ENCODE measurements at places on chromosomes 6 and 20.

- no peak for DNase-seq
Measured at GRCh38 chr6:162251257-162251656, 476.3 kb downstream of the PRKN start.

- no peak for DNase-seq
Measured at GRCh38 chr6:137698636-137699030, 168.4 kb upstream of the TNFAIP3 start.

DNA sequence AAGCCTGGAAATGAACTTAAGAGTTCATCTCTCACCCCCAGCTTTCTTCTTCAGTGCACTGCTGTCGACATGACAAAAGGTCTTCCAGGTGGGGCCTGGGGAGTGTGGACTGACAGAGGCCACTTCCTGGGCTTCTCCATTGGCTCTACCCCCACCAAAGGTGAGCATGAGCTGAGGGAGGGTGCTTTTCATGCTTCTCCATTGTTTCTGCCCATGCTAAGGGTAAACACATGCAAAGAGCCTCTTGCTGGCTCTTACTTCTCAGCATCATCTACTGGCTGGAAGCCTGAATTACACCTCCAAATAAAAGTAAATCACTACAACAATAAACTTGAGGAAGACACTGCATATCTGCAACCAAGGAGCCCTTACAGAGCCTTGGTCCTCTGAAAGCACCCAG, 227.2 kb downstream of the EPM2A start:
- no peak for DNase-seq

- no peak for DNase-seq
Measured at GRCh38 chr20:2528671-2529271, 7.6 kb upstream of the TMC2 start.

GRCh38 chr6:8279041-8279805, 156.1 kb downstream of the SLC35B3 start:
- DNase-seq: no peak

GRCh38 chr20:10415013-10415650, 18.9 kb downstream of the MKKS start:
- no peak for DNase-seq

GRCh38 chr20:38126932-38127621, 38.0 kb downstream of the TGM2 start:
- DNase-seq: no peak
